A549 treated with CpdA at 1 μM for 4 hours (cell line): ENCODE measurements at places on chromosomes 7 and 10. TPM values are rescaled to one million over a fixed set of nuclear protein-coding genes. Genes with fewer than 3 reads are reported as not detected.

Gene CYP2C19
- 0.02 TPM in 1 of 5 replicates, not detected in the others for total RNA-seq

Gene HOXA7
- 4.8 to 6.3 TPM (median 5.5 TPM) in 5 replicates for total RNA-seq

Gene CNPY1
- not detected in 5 replicates for total RNA-seq

Gene GOLGA7B
- 3.6 to 6.0 TPM (median 4.7 TPM) in 5 replicates for total RNA-seq

Gene UPK3BL2
- 2.3 to 3.1 TPM (median 2.4 TPM) in 5 replicates for total RNA-seq

Gene TBXAS1
- 8.3 to 11.9 TPM (median 10.7 TPM) in 5 replicates for total RNA-seq

Gene CFAP70
- total RNA-seq = 0.14 to 0.28 TPM (median 0.21 TPM) in 5 replicates

Gene SPDYE2B
- total RNA-seq = not detected in 5 replicates

Gene LEP
- total RNA-seq = not detected in 5 replicates

Gene COMMD3
- 48.4 to 52.2 TPM (median 49.5 TPM) in 5 replicates for total RNA-seq

Gene PDZD8
- total RNA-seq = 21.3 to 28.2 TPM (median 24.6 TPM) in 5 replicates

Gene CTAGE8
- 0.03 to 0.08 TPM in 2 of 5 replicates, not detected in the others for total RNA-seq

Gene VAX1
- 1.1 to 1.5 TPM (median 1.4 TPM) in 5 replicates for total RNA-seq

Gene SDK1
- 0.34 to 0.86 TPM (median 0.59 TPM) in 5 replicates for total RNA-seq

Gene ACTR3C
- 0.14 TPM in 1 of 5 replicates, not detected in the others for total RNA-seq

Gene TRIM74
- total RNA-seq = 0.27 to 0.69 TPM (median 0.45 TPM) in 5 replicates

Gene BTBD16
- total RNA-seq = 0.40 to 0.86 TPM (median 0.52 TPM) in 5 replicates

Gene TMEM213
- total RNA-seq = not detected in 5 replicates

Gene PPP1R9A
- 3.3 to 5.0 TPM (median 4.0 TPM) in 5 replicates for total RNA-seq

Gene PILRA
- 4.0 to 6.4 TPM (median 5.4 TPM) in 5 replicates for total RNA-seq

Gene HABP2
- total RNA-seq = 0.04 to 0.20 TPM (median 0.08 TPM) in 4 of 5 replicates, not detected in the other

Gene VSTM4
- 0.34 to 0.54 TPM (median 0.39 TPM) in 5 replicates for total RNA-seq

Gene ASB10
- total RNA-seq = not detected in 5 replicates

Gene KLF14
- total RNA-seq = 0.03 to 0.06 TPM (median 0.05 TPM) in 3 of 5 replicates, not detected in the others

Gene SVOPL
- total RNA-seq = not detected in 5 replicates

Gene TSPAN12
- 0.51 to 1.2 TPM (median 0.80 TPM) in 5 replicates for total RNA-seq

Gene CYP3A4
- not detected in 5 replicates for total RNA-seq

Gene TCERG1L
- total RNA-seq = not detected in 5 replicates

Gene MCM7
- 241 to 254 TPM (median 244 TPM) in 5 replicates for total RNA-seq

Gene CLDN4
- 3.2 to 7.0 TPM (median 4.9 TPM) in 5 replicates for total RNA-seq

Gene MLXIPL
- 0.78 to 1.7 TPM (median 1.4 TPM) in 5 replicates for total RNA-seq

Gene EPHB6
- 0.23 to 0.49 TPM (median 0.38 TPM) in 5 replicates for total RNA-seq

Gene ASB4
- total RNA-seq = 0.10 to 0.44 TPM (median 0.23 TPM) in 5 replicates

Gene TACR2
- total RNA-seq = 0.14 to 0.17 TPM (median 0.16 TPM) in 4 of 5 replicates, not detected in the other

Gene GNAT3
- not detected in 5 replicates for total RNA-seq

Gene GFRA1
- total RNA-seq = 8.6 to 11.3 TPM (median 9.9 TPM) in 5 replicates

Gene CRHR2
- 0.03 TPM in 1 of 5 replicates, not detected in the others for total RNA-seq

Gene AGBL3
- total RNA-seq = 0.73 to 1.4 TPM (median 1.1 TPM) in 5 replicates

Gene FXYD4
- not detected in 5 replicates for total RNA-seq

Gene TRPV5
- not detected in 5 replicates for total RNA-seq

Gene ACBD7
- total RNA-seq = 0.48 to 1.3 TPM (median 0.95 TPM) in 5 replicates

Gene CALHM2
- total RNA-seq = 4.5 to 5.5 TPM (median 4.9 TPM) in 5 replicates

Gene MYL10
- total RNA-seq = not detected in 5 replicates
